ENCODE measurements at places on chromosomes 3 and 15. TPM values are rescaled to one million over a fixed set of nuclear protein-coding genes. Genes with fewer than 3 reads are reported as not detected.

The C3orf22 gene
- not detected for total RNA-seq

The NPHP3 gene
- total RNA-seq, result 32.0 TPM

The ZFYVE19 gene
- 13.2 TPM for total RNA-seq

GRCh38 chr15:74302821-74303359 lies 64.6 kb downstream of the CYP11A1 start:
- peaks cover 10% of the 10 kb centered on the region for H3K4me1 ChIP-seq
- no peaks in the 10 kb centered on the region for H3K36me3 ChIP-seq
- no peak for DNase-seq
- peaks cover 22% of the 10 kb centered on the region for H3K27me3 ChIP-seq
- H3K27ac ChIP-seq, result no peak overlapping the region

DNA sequence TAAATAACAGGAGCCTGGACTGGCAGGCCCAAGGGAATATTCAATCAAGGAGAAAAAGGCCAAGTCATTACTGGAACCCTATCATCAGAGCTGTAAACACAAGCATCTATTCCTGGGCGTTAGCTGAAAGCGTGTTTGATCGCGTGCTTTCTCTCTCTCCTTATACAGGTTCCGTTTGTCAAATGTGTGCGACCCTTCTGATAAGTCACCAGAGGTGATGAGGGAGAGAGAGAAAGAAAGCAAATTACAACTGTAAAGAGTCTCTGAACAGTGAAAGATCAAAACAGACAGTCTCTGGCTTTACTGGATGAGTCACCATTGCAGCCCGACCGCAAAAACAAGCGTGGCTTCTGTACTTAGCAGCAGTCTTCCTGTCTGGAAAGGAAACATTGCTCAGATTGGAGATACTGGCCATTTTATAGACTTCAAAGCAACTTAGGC lies 39.5 kb upstream of the TPRG1 start:
- H3K27me3 ChIP-seq, result no peaks in the 10 kb centered on the region
- peak overlapping the region; percentile 27 for H3K27ac ChIP-seq
- no peaks in the 10 kb centered on the region for H3K36me3 ChIP-seq

DNA sequence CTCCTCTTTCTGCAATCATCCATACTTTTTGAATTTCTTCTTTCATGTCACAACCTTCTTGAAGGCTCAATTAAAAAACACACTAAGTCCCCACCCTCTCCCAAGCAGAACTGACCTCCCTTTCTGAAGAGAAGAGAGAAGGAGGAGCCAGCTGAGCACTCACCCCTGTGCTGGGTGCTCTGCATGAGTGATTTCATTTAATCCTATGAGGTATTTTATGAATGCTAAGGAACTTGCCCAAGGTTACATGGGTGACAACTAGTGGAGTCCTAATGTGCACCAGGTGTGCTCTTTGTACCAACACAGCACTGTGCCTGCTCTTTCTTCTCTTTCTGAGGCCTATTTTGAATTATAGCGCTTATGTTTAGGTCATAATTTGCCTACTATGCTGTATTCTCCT lies 135.6 kb downstream of the DUT start:
- H3K27ac ChIP-seq, result no peak overlapping the region
- H3K4me1 ChIP-seq, result peaks cover 8% of the 10 kb centered on the region
- DNase-seq, result no peak
- peaks cover 90% of the 10 kb centered on the region for H3K36me3 ChIP-seq
- H3K27me3 ChIP-seq, result no peaks in the 10 kb centered on the region

DNA sequence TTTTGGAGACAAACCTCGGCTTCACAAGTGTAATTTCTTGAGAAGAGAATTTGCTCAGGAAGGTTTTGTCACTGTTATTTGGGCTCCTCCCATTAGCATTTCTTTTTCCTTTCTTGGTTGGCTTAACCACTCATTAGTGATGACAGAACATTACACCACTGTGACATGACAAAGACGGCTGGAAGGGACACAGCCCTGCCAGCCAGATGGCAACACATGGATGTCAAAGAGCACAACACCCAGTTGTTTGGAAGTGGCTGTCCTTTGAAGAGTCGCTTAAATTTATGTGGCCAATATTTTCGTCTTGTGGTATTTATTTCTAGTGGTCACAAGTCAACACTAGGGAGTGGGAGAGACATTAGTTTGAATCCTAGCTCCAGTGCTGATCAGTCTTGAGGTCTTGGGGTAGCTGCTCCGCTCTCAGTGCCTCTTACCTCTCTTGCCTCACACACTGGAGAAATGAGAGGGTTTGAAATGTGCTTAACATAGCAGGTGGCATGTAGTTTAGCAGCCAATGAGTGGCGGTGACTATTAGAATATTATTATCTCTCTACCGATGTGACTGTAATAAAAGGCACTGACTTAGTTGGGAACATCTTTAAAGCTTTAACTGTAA lies 92.8 kb downstream of the FRMD4B start:
- H3K4me3 ChIP-seq, result no peak overlapping the region
- H3K36me3 ChIP-seq, result no peaks in the 10 kb centered on the region
- no peak overlapping the region for H3K27ac ChIP-seq
- peaks cover 22% of the 10 kb centered on the region for H3K4me1 ChIP-seq
- DNase-seq, result no peak

DNA sequence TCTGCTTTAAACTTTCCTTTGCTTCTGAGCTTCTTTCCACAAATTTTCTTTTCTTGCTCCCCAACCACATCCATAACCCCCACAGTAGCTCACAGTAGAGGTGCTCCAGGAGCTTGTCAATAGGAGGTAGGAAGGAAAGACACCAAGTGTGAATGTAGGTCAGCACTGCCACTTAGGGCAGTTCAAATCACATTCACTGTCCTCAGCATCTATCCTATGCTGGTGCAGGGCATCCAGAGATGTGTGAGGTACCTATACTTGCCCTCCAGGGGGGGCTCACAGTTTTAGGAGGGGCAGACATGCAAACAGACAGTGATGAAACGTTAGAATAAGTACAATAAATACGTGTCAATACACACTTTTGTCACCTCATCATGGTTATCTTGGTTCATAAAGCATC lies 1.5 kb upstream of the SPSB4 start:
- DNase-seq, result no peak
- peaks cover 47% of the 10 kb centered on the region for H3K27me3 ChIP-seq
- H3K4me3 ChIP-seq, result no peak overlapping the region
- H3K27ac ChIP-seq, result no peak overlapping the region

GRCh38 chr3:190108804-190109203 lies 11.9 kb downstream of the P3H2 start:
- H3K4me1 ChIP-seq, result peaks cover 5% of the 10 kb centered on the region
- H3K27me3 ChIP-seq, result no peaks in the 10 kb centered on the region
- H3K36me3 ChIP-seq, result no peaks in the 10 kb centered on the region
- DNase-seq, result no peak

Data from astrocyte (in vitro differentiated cells and primary cell).